Fibroblast of skin of right biceps (primary cell): ENCODE measurements at places on chromosomes 2 and 18.

DNA sequence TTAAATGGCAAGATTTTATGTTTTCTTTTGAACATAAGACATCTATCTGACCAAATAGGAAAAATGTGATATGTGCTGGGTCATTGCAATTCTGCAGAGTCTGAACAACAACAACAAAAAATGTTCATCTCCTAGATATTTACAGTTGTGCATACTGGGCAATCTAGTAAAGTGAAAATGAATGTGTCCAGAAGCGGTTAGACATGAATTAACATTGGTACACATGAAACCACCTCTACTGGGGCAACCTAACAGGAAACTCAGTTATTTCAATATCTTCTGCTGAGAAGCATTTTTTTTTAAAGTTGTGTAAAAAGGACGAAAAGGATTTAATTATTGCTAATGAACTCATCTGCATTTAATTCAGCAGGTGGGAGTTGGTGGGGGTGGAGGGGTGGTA, 76.9 kb downstream of the DHRS9 start:
- DNase-seq, result no peak

DNA sequence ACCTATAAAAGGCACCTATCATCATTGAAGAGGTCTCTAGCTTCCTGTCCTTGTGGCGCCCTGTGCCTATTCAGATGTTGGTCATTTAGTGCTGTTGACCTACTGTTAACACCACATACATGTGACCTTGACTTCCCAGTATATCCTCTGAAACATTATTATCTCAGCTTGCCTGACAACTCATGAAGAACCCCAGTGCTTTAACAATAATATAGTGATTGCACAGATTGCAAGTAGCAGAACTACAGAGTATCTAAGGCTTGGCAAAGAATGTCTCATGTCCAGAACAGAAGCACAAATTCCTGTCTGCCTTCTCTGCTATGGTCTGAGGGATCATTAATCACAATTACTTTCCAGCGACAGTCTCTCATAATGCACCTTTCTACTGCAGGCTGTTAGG, 165.3 kb downstream of the LCLAT1 start:
- DNase-seq, result no peak

GRCh38 chr2:71100195-71100964, 29.6 kb downstream of the MCEE start:
- peak; percentile 59 for DNase-seq

- DNase-seq, result no peak
These were observed 453 bp upstream of the GRB14 start for GRCh38 chr2:164621764-164622105.

GRCh38 chr2:9031246-9031645, 27.8 kb upstream of the MBOAT2 start:
- DNase-seq, result peak; percentile 16

DNA sequence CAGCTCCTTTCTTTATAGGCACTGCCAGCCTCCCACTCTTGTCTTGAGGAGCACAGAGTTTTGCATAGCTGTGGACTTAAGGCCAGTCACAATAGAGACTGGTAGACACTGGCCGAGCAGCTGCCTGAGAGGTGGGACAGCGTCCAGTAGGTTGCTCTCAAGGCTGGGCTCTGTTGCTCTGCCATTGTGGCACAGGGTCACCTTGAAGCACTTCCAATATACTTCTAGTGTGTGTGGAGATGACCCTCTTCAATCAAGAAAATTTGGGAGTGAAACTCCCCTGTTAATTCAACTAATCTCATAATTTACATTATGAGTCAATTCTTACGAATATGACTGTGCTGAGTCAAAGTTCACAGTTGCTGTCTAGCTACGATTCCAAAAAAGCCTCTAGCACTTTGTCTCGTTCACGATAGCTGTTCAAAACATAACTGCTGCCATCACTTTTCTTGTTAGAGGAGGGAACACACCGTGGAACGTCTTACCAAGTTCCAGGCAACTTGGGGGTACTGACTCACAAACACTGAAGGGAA, 636.2 kb downstream of the EPHA4 start:
- DNase-seq, result no peak

DNA sequence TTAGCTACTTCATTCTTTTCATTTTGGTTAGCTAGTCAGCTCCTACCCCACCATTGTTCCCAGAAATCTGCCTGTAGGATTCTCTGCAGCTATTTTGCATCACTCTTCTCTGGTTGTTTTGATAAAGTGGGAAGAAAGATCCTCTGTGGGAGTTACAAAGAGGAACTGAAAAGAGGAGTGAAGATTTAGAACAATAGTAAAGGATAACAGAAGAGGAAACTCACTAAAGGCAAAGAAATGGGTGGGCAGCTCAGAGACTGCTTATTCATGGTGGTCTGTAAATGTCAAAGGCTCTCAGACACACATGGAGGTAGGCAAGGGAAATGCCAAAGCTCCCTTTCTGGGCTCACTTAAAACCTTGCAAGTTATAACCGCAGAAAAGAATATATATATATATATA, 17.2 kb upstream of the CD207 start:
- no peak for DNase-seq
